ENCODE measurements at places on chromosomes 12 and 14.

GRCh38 chr14:95025941-95026340 is 131.4 kb downstream of the DICER1 start:
- no peak for DNase-seq

DNA sequence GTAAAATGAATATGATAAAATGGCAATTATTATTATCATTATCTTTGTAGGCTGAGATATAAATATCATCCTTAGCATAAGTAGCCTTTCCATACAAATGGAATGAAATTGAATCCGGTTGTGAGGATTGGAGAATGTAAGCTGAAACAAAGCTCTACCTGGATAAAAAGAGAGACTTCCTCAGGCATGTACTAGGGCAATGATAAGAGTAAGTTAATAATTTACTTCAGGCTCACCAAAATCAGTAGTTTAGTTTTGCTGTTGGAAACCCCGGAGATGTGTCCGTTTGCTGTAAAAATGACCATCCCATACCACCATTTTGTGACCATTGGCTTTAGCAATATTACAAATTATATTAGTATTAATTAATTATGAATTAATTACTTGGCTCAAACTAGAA is 96.3 kb downstream of the C12orf75 start:
- DNase-seq = no peak

- no peak for DNase-seq
Observed at GRCh38 chr12:119306593-119306992, 27.9 kb upstream of the CCDC60 start.

GRCh38 chr14:94051115-94051514 is 25.0 kb downstream of the OTUB2 start:
- DNase-seq = no peak

DNA sequence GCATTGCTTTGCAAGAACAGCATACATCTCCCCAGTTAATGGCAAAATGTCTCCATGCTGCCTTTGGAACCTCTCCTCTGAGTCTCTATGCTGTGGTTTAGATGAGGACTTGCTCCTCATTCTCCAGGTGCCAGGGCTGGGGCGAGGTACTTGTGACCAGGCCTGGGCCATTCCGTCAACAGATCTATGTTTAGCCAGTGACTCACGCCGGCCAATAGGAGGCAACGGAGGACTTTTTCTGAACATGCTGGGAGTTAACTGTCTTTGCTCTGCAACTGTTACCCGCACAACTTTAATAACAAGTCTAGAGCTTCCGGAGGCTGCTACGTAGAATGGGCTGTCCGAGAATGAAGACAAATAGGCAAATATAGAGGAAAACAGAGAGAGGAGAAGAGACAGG is 214.2 kb downstream of the GLT1D1 start:
- no peak for DNase-seq

- DNase-seq = no peak
Observed at GRCh38 chr12:89225401-89225800, 126.9 kb downstream of the DUSP6 start.

- DNase-seq = no peak
Observed at GRCh38 chr14:95011445-95012006, 145.8 kb downstream of the DICER1 start.

DNA sequence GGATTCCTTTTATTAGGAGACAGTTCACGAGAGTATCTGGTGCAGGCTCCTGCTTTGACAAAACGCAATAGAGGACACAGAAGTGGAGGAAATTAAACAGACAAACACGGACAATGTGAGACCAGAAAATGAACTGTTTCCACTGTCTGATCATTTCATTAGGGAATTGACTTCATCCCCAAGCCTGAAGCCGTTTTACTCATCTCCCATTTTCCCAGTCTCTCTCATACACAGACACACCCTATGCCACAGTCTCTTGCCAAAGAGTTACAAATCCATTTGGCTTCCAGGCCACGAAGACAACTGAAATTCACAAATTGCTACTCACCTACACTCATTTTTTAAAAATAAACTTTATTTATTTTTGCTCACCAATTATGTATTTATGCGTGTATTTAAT is 1087.8 kb upstream of the TMEM132C start:
- no peak for DNase-seq

GRCh38 chr12:91142221-91142631 is 30.9 kb upstream of the LUM start:
- no peak for DNase-seq

- no peak for DNase-seq
Observed at GRCh38 chr14:89269404-89269803, 147.6 kb downstream of the FOXN3 start.

GRCh38 chr12:55132816-55133215 is 6.6 kb downstream of the OR9K2 start:
- no peak for DNase-seq

DNA sequence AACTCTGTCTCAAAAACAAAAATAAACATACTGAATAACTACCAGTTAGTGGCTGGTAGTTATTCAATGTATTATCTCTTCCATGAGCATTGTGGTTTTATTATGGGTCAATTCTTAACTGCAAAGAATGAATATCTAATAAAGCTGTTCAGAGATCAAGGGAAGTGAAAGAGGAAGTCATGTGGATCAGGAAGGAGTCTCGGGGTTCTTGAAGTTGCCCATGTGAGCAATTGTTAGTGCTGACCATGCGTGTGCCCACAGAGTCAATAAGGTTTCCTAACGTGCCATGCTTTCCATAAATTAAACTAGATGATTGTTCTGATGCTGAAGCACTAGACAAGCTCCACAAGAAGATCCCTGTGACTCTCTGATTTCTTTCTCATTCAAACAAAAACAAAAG is 136.5 kb upstream of the CPSF6 start:
- no peak for DNase-seq

GRCh38 chr12:55686366-55687010 is 21.2 kb downstream of the ITGA7 start:
- no peak for DNase-seq

- DNase-seq = no peak
Observed at GRCh38 chr12:112513471-112513870, 94.7 kb downstream of the PTPN11 start.

DNA sequence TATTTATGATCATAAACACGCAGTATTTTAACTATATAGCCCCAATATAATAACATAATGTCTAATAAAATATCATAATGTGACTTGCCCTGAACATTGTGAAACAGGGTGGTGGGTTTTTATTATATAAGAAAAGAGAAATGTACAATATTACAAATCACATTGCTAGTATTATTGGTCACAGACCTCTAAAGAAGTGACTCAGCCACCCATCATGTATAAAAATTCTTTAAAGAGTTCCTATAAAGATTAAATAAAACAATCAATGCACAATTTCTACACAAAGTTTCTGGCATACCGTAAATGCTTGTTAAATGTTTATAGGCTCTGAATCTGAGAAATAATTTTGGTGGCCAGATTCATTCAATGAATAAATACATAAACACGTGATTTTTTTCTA is 28.9 kb downstream of the ABCC9 start:
- DNase-seq = no peak

DNA sequence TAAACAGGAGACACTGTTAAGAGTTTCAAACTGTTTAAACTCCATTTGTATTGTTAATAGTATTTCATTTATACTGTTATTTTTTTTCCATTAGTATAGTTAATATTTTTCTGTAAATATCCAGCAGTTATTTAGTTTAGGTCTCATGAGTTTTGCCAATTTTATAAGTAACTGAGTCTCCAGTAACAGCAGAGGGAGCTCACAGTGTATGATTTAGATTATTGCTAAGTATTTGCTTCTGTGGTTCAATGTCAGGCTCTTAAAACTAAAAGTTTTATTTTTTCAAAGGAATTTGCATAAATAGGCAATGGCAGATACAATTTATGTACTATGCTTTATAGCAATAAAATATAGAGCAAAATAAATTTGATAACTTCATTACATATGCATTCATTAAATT is 209.7 kb downstream of the ATXN7L3B start:
- no peak for DNase-seq

GRCh38 chr12:89138048-89138852 is 214.1 kb downstream of the DUSP6 start:
- DNase-seq = no peak

- no peak for DNase-seq
Observed at GRCh38 chr14:77616133-77616453, 344 bp downstream of the SPTLC2 start.

DNA sequence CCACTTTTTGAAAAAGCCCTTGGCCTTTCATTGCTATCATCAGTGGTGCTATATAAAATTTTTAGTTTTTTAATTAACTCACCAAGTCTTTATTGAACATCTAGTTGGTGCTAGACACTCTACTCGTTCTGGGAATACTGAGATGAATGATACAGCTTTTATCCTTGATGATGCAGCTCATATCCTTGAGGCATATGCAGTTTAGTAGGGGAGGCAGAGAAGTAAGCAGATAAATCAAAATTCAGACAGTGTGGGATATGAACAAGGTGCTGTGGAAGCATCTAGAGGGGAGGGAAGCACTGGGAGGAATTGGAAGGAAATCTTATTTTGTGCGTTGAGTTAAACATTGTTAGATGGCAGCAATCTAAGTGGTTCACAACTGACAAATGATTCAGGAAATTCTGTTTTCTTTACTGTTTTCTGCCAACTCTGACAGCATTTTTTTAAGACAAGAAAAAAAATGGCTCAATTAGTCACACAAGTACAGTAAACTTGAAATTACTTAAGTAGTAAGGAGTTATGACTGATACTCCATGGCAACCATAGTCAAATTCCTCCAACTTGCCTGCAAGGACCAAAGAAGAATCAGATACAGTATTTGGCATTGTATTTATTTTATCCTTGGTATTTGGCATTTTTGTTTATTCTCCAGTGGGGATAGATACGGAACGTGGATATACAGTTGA is 119.2 kb downstream of the TMTC2 start:
- no peak for DNase-seq

DNA sequence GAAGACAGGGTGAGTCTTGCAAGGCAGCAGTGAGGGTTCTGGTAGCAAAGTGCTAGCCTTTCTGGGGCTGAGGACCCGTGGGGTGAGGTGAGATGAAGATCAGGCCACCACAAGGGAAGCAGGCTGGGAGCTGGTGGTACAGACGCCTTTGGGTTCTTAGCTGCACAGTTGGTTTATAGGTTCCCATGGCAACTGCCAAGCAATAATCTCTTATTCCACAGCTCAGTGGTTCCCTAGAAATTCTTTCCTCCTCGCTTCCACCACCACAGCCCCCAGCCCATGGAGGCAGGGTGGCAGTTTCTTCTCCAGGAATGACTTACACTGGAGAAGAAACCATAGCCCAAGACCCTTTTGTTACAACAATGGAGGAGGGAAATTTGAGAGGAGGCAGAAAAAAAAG is 82.1 kb downstream of the CMKLR1 start:
- DNase-seq = no peak

DNA sequence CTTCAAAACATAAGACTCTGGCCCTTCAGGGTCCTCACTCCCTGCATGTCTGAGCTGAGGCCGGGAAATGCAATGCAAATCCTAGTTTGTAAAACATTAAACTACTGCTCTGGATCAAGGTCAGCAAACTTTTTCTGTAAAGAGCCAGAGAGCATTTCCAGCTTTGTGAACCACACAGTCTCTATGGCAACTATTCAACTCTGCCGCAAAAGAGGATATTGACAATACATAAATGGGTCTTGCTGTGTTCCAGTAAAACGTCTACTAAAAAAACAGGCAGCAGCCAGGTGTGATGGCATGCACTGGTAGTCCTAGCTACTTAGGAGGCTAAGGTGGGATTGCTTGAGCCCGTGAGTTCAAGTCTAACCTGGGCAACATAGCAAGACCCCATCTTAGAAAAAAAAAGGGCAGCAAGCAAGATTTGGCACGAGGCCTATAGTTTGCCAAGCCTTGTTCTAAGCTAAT is 22.3 kb downstream of the DDX24 start:
- no peak for DNase-seq

GRCh38 chr14:100614803-100615202 is 27.6 kb upstream of the BEGAIN start:
- DNase-seq = no peak

GRCh38 chr12:80857311-80857710 is 80.4 kb downstream of the LIN7A start:
- DNase-seq = no peak

- DNase-seq = peak; percentile 61
Observed at GRCh38 chr14:85016496-85016895, 513.4 kb upstream of the FLRT2 start.

- DNase-seq = no peak
Observed at GRCh38 chr14:29895591-29896083, 32.0 kb downstream of the PRKD1 start.

DNA sequence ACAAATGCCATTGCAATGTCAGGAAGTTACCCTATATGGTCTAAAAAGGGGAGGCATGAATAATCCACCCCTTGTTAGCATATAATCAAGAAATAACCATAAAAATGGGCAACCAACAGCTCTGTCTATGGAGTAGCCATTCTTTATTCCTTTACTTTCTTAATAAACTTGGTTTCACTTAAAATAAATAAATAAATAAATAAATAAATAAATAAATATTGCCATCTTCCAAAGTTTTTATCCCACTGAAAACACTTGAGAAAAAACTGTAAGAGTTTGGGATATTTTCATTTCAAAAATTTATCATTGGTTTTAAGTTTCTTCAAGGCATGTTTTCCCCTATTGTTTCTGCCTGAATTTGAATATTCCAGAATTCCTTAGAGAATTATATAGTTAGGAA is 89.8 kb downstream of the SYT10 start:
- no peak for DNase-seq

GRCh38 chr12:115267891-115268290 is 583.9 kb upstream of the TBX3 start:
- no peak for DNase-seq

GRCh38 chr12:49900371-49900770 is 3.3 kb downstream of the FAIM2 start:
- DNase-seq = no peak

- no peak for DNase-seq
Observed at GRCh38 chr12:80299976-80300375, 144.1 kb upstream of the PTPRQ start.

GRCh38 chr14:88327497-88327896 is 4.4 kb upstream of the KCNK10 start:
- no peak for DNase-seq

GRCh38 chr12:49897276-49897675 is 6.4 kb downstream of the FAIM2 start:
- DNase-seq = no peak

DNA sequence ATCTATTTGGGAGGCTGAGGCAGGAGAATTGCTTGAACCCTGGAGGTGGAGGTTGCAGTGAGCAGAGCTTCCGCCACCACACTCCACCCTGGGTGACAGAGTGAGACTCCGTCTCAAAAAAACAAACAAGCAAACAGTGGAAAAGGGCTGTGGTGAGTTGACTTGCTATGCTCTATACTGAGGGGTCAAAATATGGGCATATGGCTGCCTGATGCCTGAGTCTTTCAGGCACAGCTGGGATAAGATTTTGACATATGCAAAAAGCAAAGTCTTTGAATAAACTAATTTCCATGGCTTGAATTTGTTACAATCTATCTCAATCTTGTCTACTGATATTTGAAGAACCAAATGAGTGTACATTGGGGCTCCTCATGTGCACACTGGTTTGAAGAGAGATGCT is 40.4 kb upstream of the BICD1 start:
- no peak for DNase-seq

- no peak for DNase-seq
Observed at GRCh38 chr14:50822501-50823042, 8.4 kb downstream of the NIN start.

- no peak for DNase-seq
Observed at GRCh38 chr12:38931461-38931860, 26.1 kb upstream of the CPNE8 start.
